ENCODE measurements at places on chromosomes 6 and 20.

DNA sequence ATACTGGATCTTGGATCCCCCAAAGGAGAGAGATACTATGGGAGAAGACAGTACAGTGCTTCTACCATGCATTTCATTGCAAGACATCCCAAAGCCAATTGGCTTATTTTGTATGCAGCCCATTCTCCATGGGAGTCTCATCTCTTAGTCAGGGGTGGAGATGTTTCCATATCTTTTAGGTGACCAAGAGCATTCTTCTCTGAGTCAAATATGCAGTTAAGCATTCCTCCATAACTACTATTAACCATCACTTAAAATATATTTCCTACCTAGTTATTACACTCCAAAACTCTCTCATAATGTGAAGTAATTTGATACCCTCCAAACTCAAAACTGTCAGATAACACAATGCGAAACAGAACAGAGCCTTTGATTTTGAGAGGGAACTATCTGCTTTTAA lies 542.6 kb downstream of the HDGFL1 start:
- no peak for DNase-seq

DNA sequence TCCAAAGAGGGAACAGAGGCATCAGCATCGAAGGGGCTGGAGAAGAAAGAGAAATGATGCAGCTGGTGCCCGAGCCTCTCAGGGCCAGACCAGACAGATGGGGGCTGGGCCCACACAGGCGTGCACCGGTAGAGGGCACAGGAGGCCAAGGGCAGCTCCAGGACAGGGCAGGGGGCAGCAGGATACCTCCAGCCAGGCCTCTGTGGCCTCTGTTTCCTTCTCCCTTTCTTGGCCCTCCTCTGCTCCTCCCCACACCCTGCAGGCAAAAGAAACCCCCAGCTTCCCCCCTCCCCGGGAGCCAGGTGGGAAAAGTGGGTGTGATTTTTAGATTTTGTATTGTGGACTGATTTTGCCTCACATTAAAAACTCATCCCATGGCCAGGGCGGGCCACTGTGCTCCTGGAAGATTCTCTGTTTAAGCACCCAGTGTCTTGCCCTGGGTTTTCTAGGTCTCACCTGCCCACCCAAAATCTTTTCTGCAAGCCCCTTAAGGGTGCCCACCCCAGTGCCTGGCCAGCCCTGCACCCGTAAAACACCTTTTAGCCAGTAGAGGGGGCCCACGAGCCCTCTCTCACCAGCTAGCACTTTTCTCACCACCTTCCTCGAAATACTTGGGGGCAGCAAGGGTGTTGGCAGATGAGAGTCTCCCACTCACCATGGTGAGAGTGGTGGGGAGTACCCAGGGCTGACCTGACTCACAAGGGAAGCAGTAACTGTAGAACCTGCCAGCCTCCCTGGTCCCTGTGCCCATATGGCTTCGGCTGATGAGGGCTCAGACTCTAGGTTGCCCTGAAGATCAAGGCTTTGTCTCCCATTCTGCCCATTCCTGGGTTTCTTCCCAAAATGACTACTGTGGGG lies 35.7 kb upstream of the ID1 start:
- peak; percentile 37 for DNase-seq

DNA sequence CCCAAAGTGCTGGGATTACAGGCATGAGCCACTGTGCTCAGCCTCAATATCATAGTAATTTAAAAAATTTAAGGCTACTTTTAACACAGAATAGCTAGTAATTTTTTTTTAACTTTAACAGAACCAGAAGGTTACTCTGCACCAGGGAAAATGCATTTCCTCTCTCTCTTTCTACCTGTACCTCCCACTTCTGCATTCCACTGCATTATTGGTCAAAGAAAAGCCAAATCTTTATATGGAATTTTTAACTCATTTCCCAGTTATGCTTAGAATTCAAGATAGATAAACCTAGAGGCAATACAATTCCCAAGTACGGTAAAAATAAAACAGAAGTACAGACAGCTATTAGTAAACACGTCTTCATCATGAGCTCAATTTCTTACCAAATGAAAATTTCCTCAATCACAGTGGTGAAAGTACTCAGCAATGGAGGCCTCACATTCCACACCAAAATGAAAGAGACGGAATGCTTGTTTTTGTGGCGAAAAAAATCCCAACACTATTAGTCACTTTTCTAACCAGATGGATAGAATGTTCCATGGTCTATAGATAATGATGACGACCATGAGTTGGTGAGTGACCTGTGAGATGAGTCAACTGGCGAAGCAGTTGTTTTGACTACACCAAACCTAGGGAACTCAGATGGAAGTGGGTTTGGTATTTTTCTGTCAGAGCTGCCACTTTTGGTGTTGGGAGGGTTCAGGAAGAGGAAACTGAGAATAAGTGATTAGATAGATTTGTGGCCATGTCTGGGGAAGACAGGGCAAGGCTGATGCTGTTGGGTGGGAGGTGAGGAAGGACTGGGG lies 104.7 kb upstream of the SGK1 start:
- DNase-seq = no peak

GRCh38 chr6:135230711-135231468 lies 49.8 kb downstream of the MYB start:
- DNase-seq = no peak

- DNase-seq = peak; percentile 80
These were observed 469.5 kb downstream of the QKI start for GRCh38 chr6:163883984-163884383.

DNA sequence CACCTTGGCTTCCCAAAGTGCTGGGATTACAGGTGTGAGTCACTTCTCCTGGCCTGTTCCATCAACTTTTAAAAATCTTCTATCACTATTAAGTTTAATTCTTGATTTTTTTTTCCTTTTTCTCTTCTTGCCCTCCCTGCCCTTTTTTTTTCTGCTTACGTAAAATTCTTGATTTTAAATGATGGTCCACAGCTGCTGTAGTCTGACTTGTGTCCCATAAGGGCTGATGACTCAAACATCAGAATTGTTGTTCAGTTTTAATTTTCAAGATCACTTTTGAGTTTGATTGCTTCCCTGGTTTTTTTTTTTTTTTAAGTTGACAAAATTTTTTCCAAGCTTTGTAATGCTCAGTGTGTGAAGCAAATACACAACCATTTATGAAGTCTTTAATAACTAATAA lies 61.9 kb downstream of the CBFA2T2 start:
- DNase-seq = no peak

GRCh38 chr6:45737331-45738056 lies 278.2 kb downstream of the CLIC5 start:
- DNase-seq = no peak
